NCI-H460 (cell line): ENCODE measurements at places on chromosomes 12 and 14. TPM values are rescaled to one million over a fixed set of nuclear protein-coding genes. Genes with fewer than 3 reads are reported as not detected.

Gene ARL6IP4
- total RNA-seq, result 209 and 227 TPM in 2 replicates

Gene CLEC12A
- total RNA-seq, result not detected in 2 replicates

Gene GLT8D2
- 0.26 and 0.59 TPM in 2 replicates for total RNA-seq

Gene KDM5A
- 30.6 and 34.3 TPM in 2 replicates for total RNA-seq

Gene OTX2
- not detected in 2 replicates for total RNA-seq

Gene GLI1
- 0.20 and 5.0 TPM in 2 replicates for total RNA-seq

Gene SPTB
- total RNA-seq, result 0.09 and 0.10 TPM in 2 replicates

Gene PLXNC1
- total RNA-seq, result 0.02 TPM in 1 of 2 replicates, not detected in the other

Gene GLIPR1L1
- total RNA-seq, result not detected in 2 replicates

Gene JKAMP
- total RNA-seq, result 149 and 153 TPM in 2 replicates
